ENCODE measurements at places on chromosomes 12 and 14. TPM values are rescaled to one million over a fixed set of nuclear protein-coding genes. Genes with fewer than 3 reads are reported as not detected.

- H3K4me1 ChIP-seq = peaks cover 3% of the 10 kb centered on the region
- no peak overlapping the region for H3K27ac ChIP-seq
- no peaks in the 10 kb centered on the region for H3K36me3 ChIP-seq
Observed at GRCh38 chr12:113216027-113216426, 5.2 kb upstream of the TPCN1 start.

GRCh38 chr12:26399381-26399780 lies 204.0 kb downstream of the SSPN start:
- no peak overlapping the region for H3K27ac ChIP-seq
- no peaks in the 10 kb centered on the region for H3K4me1 ChIP-seq
- DNase-seq = no peak
- H3K4me3 ChIP-seq = no peak overlapping the region
- no peaks in the 10 kb centered on the region for H3K27me3 ChIP-seq

DNA sequence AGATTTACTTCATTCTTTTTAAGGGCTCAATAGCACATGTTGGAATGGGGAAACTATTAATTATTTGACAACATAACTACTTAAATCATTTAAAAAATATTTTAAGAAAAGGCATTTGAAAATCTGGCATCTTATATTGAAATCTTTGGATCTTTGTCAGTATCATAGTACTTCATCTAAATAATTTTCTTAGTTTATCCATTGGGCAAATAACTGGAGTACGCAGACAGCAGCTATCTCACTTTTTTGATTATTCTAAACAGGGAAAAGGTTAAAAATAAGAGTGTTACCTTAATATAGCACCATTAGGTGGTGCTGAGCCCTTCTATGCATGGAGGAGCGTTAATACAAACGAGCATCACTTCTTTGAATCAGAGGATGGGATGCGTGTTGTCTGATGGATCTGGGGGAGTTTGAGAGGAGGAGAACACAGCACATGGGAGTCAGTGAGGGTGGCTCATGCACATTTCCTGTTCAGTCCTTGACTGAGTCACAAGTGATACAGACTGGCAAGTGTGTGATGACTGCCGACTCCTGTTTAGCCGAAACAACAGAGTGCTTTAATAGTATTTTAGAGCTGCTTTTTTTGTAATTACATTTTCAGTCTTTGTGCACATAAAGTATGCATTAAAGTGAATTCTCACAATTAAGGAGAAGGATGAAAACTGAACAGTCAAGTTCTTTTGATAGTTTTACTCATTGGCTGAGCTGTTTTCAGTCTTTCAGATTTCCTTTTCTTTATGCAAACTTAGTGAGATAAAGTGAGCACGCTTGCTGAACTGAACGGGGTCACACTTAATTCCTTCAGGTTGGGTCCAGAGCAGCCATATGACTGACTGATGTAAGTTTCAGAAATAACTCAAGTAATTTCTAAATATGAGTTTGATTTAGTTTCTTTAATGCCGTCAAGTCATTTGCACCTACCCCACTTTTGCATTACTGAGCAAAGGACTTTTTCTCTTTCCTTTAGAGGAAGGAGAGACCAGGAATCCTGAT lies 92.7 kb downstream of the DIP2B start:
- H3K4me1 ChIP-seq = peaks cover 6% of the 10 kb centered on the region
- peak; percentile 46 for DNase-seq
- peak overlapping the region; percentile 43 for H3K27ac ChIP-seq
- no peaks in the 10 kb centered on the region for H3K36me3 ChIP-seq
- no peak overlapping the region for H3K4me3 ChIP-seq

DNA sequence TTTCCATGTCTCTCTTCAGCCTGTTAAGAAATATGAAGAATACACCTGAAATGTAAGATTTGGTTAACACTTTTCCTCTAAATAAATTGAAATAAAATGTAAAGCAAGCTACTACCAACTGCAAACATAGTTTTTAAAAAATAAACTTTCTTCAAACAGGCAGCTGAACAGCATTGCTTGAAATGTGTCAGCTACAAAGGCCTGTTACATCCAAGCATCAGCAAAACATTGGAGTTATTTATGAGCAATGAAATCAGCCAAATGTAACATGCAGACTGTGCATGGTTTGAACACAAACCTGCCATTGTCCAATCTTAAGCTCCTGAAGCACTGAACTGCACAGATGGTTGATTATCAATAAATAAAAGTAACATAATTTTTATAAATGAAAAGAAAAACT lies 291.3 kb downstream of the ACSS3 start:
- no peak overlapping the region for H3K4me3 ChIP-seq
- no peaks in the 10 kb centered on the region for H3K27me3 ChIP-seq
- no peak overlapping the region for H3K27ac ChIP-seq
- no peaks in the 10 kb centered on the region for H3K36me3 ChIP-seq
- no peak for DNase-seq
- H3K4me1 ChIP-seq = no peaks in the 10 kb centered on the region

DNA sequence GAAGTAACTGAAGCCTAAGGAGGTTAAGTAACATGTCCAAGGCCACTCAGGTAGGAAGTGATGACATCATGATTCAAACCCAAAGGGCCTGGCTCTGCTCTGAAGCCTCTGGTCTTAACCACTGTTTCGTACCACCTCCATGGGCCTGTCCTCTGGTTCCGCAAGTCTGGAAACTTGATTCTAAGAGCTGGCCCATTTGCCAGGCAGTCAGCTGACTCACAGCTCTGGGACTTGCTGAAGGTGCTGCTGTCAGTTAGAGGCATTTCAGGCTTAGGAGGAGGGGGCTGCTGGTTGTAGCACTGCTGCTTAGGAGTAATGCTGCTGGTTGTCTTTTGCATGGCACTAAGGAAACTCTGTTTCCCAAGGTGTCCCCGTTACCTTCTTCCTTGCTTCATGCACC lies 7.9 kb downstream of the NRXN3 start:
- DNase-seq = no peak
- no peaks in the 10 kb centered on the region for H3K27me3 ChIP-seq
- H3K27ac ChIP-seq = no peak overlapping the region
- no peaks in the 10 kb centered on the region for H3K36me3 ChIP-seq
- H3K4me3 ChIP-seq = no peak overlapping the region
- H3K4me1 ChIP-seq = no peaks in the 10 kb centered on the region

DNA sequence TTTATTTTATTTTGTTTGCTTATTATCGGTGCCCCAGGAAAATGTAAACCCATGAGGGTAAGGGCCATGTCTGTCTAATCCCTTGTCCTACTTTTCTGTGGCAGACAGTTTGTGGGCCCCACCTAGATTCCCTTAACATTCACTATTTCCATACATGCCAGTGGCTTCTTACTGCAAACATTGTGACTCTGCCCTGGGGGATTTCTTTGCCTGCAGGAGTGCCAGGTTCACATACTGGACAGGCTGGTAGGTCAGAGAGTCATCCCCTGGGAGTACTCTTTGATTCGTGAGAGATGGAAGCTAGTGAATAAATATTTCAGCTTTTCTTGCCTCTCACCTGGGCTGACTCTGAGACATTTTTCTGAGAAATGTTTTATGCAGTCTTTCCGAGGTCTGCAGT lies 122.8 kb upstream of the TBX5 start:
- H3K27me3 ChIP-seq = no peaks in the 10 kb centered on the region
- H3K27ac ChIP-seq = no peak overlapping the region
- H3K36me3 ChIP-seq = no peaks in the 10 kb centered on the region
- H3K4me1 ChIP-seq = no peaks in the 10 kb centered on the region

GRCh38 chr14:68808696-68809480 lies 16.0 kb upstream of the ZFP36L1 start:
- H3K36me3 ChIP-seq = no peaks in the 10 kb centered on the region
- no peak overlapping the region for H3K4me3 ChIP-seq
- no peak for DNase-seq
- peaks cover 27% of the 10 kb centered on the region for H3K4me1 ChIP-seq
- no peak overlapping the region for H3K27ac ChIP-seq

DNA sequence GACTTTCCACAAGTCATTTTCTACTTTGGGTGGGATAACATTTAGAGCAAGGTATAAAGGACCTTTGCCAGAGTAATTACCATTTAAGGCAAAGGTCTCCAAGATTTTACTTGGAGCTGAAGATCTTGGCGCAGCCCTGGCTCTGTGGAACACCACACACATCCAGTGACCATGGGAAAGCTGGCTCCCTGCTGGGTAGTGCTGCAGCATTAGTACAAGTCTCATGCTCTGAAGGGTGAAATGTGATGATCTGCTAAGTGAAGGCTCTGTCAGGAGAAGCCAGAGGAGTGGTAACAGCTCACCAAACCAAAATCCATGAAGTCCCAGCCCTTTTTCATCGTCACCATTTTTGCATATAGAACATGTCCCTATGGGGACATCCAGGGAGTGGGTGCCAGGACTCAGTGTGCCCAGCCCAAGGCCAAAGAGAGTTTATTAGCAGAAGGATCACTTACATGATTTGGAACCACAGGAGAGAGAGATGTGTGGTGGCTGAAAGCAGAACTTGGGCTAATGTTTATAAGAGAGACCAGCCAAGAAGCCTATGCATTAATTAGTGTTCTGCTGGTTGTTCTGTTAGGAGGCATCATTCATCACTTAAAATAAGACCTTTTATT lies 110.7 kb downstream of the SLC38A6 start:
- H3K4me3 ChIP-seq = no peak overlapping the region
- H3K36me3 ChIP-seq = no peaks in the 10 kb centered on the region
- no peaks in the 10 kb centered on the region for H3K27me3 ChIP-seq
- no peaks in the 10 kb centered on the region for H3K4me1 ChIP-seq
- no peak overlapping the region for H3K27ac ChIP-seq

The LBHD2 gene
- polyA plus RNA-seq = 3.9 TPM

DNA sequence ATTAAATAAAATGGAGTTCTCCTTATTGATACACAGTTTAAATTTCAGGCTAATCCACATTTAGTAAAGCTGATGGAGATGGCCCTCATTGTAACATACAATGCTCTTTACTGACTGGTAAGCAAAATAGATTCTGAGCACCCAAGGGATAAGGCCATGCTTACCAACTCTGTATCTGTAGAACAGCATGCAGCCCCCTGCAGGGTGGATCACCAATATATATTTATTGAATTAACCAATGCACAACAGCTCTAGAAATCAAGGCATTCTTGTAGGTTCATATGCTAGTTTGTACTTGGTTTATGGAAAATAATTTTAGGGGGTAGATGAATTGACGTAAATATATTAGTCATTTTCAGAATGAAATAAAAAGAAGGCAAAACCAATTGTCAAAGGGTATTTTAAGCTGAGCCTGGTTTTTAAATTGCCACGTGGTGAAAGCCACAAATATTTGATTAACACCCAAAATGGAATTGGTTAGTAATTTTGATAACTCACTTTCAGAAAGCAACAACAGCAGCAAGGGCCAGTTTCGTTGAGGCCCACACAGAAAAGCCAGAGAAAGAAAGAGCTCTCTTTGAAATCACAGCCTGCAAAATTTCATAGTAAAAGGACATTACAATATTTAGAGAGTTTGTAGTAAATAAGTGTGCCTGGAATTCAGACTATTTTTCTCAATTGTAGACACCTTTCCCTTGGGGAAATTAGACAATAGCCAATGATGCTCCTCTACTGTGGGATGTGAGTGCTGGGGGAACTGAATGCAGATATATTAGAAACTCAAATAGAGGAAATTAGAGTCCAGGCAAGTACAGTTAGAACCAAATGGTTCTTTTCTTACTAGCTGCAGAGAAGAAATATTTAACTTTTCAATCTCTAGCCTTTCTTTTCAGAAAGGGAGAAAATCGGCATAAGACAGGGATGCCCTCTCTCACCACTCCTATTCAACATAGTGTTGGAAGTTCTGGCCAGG lies 216.2 kb upstream of the ABCD2 start:
- H3K4me3 ChIP-seq = no peak overlapping the region
- no peak for DNase-seq
- H3K27ac ChIP-seq = no peak overlapping the region
- H3K36me3 ChIP-seq = no peaks in the 10 kb centered on the region

The TAS2R13 gene
- not detected for polyA plus RNA-seq

The NGDN gene
- polyA plus RNA-seq = 57.9 TPM

The FSCB gene
- 42.9 TPM for polyA plus RNA-seq

GRCh38 chr12:30567082-30567481 lies 128.6 kb downstream of the IPO8 start:
- H3K36me3 ChIP-seq = no peaks in the 10 kb centered on the region
- DNase-seq = no peak
- H3K27ac ChIP-seq = no peak overlapping the region
- H3K4me1 ChIP-seq = no peaks in the 10 kb centered on the region
- no peak overlapping the region for H3K4me3 ChIP-seq
- H3K27me3 ChIP-seq = no peaks in the 10 kb centered on the region

The NPFF gene
- polyA plus RNA-seq = not detected

GRCh38 chr14:47270715-47271114 lies 404.7 kb downstream of the MDGA2 start:
- no peak overlapping the region for H3K4me3 ChIP-seq
- H3K27ac ChIP-seq = no peak overlapping the region
- no peak for DNase-seq
- H3K36me3 ChIP-seq = no peaks in the 10 kb centered on the region

The ANO2 gene
- polyA plus RNA-seq = 24.5 TPM

The MYO1H gene
- 2.9 TPM for polyA plus RNA-seq

DNA sequence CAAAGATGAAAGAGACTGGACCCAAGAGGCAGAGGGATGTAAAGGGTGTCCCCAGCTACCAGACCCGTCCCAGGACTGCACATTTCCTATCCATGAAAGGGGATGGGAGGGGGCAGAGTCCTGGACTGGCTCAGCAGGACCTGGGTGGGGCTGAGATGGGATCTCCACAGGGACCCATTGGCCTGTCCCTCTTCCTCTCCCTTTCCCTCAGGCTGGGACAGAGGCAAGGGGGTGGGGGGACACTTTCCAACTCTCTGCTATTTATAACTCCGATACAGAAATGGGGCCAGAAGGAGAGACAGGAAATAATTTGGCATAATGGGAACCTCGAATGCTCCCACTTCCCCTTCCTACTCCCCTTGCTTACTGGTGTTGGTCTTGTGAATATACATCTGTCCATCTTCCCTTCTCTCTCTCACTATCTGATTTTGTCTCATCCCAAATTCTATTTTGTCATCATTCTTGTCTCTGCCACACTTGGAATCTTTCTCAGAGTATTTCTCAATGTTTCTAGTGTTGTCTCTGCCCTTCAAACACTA lies 1.1 kb upstream of the ITGA7 start:
- H3K27me3 ChIP-seq = no peaks in the 10 kb centered on the region
- H3K4me3 ChIP-seq = no peak overlapping the region
- no peak overlapping the region for H3K27ac ChIP-seq

The FOXM1 gene
- polyA plus RNA-seq = 59.7 TPM

The ASCL1 gene
- polyA plus RNA-seq = 0.33 TPM

The EEF1AKMT3 gene
- 5.5 TPM for polyA plus RNA-seq

- no peak overlapping the region for H3K4me3 ChIP-seq
- H3K27me3 ChIP-seq = no peaks in the 10 kb centered on the region
- no peak for DNase-seq
- H3K4me1 ChIP-seq = no peaks in the 10 kb centered on the region
- no peaks in the 10 kb centered on the region for H3K36me3 ChIP-seq
- no peak overlapping the region for H3K27ac ChIP-seq
Observed at GRCh38 chr12:109653890-109654289, 59.7 kb upstream of the FAM222A start.

GRCh38 chr12:67630373-67631088 lies 18.0 kb upstream of the DYRK2 start:
- H3K4me1 ChIP-seq = no peaks in the 10 kb centered on the region
- H3K36me3 ChIP-seq = no peaks in the 10 kb centered on the region
- peak; percentile 25 for DNase-seq
- no peaks in the 10 kb centered on the region for H3K27me3 ChIP-seq

The HPD gene
- polyA plus RNA-seq = 11.6 TPM

- H3K36me3 ChIP-seq = no peaks in the 10 kb centered on the region
- no peak overlapping the region for H3K27ac ChIP-seq
- H3K27me3 ChIP-seq = no peaks in the 10 kb centered on the region
- no peaks in the 10 kb centered on the region for H3K4me1 ChIP-seq
Observed at GRCh38 chr12:5166976-5167375, 123.3 kb downstream of the KCNA5 start.

- H3K4me3 ChIP-seq = no peak overlapping the region
- DNase-seq = no peak
- no peak overlapping the region for H3K27ac ChIP-seq
- no peaks in the 10 kb centered on the region for H3K36me3 ChIP-seq
Observed at GRCh38 chr12:42190376-42190775, 45.7 kb upstream of the GXYLT1 start.
